Progenitor cell of endocrine pancreas (in vitro differentiated cells): ENCODE measurements at places on chromosomes 11 and 22. TPM values are rescaled to one million over a fixed set of nuclear protein-coding genes. Genes with fewer than 3 reads are reported as not detected.
A peak's percentile ranks its signal among the peaks of the same experiment; 100 is the strongest.

The CTNND1 gene
- total RNA-seq = 346 and 367 TPM in 2 replicates

The PGA5 gene
- total RNA-seq = 0.60 and 0.69 TPM in 2 replicates

DNA sequence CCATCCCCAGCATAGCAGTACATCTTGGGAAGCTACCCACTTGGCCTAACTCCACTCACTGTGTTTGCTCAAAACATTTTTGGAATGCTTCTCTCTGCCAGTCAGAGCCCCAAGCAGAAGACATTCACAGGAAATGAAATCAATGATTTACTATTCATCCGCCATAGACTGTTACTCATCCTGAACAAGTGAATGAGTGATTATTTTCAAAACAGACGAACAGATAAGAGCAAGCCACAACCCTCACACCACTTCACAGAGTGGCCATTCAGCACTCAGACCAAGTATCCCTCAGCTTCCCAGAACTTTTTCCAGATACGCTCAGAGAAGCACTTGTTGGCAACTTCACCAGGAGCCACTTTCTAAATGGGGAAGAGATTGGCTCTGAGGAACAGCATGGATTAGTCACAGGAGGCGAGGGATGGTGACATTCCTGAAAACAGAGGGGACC, 13.0 kb upstream of the UBASH3B start:
- DNase-seq = no peak
- H3K27me3 ChIP-seq = peaks cover 6% of the 10 kb centered on the region
- H3K36me3 ChIP-seq = no peaks in the 10 kb centered on the region
- H3K27ac ChIP-seq = peak overlapping the region; percentile 8

DNA sequence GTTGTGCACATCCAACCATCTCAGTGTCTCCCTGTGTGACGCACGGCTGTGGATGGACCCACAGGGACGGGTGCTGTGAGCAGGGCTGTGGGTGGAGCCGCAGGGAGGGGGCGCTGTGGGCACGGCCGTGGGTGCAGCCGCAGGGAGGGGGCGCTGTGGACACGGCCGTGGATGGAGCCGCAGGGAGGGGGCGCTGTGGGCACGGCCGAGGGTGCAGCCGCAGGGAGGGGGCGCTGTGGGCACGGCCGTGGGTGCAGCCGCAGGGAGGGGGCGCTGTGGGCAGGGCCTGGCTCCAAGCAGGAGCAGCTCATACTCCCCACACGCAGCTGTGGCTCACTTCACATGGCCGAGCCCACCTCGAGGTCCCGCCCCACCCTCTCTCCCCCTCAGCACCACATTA, 6.0 kb upstream of the MAPK11 start:
- H3K4me1 ChIP-seq = no peaks in the 10 kb centered on the region
- DNase-seq = no peak
- peaks cover 6% of the 10 kb centered on the region for H3K27me3 ChIP-seq
- peaks cover 10% of the 10 kb centered on the region for H3K36me3 ChIP-seq
- H3K27ac ChIP-seq = no peak overlapping the region

The NXPE2 gene
- total RNA-seq = 0.19 TPM in 1 of 2 replicates, not detected in the other

DNA sequence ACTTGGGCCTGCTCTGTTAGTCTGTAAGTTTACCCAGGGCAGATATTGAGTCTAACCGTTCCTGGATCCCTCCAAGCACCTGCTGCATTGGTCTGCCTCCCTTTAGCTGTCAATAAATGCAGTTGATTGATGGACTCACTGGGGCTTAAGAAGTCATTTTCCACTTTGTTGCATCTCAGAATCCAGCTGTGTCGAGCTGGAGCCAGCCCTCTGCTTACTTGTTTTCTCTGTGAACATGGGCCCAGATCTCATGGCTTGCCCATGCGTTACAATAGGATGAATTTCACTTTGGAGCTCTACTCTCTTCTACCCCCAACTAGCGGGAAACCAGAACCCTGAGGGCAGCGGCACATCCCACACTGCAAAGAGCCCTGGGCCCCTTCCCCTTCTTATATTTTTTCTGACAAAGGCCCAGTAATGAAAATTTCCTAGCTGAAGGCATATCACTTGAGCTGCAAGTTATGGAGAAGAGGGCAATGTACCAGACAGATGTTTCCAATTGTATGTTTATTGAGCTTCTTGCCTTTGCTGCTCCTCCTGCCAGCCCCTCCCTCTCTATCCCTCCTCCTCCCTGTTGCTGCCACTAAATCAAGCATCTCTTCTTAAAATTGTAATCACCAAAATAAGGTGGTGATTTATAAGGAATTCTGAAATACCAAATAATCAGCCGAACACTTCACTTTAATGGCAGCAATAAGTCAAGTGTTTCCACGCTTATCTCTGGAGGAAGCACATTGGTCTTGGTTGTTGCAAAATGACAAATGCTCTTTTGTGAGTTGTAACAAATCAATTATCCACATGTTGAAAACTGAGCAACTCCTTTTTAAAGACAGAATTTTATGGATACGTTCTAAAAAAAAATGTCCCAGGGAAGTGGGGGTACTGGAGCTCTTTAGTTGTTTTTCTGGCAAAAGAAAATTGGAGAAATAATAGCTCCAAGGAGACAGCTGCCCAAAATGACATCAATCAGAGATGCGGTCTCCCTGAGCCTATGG, 212.3 kb upstream of the ZBED5 start:
- DNase-seq = no peak
- no peak overlapping the region for H3K4me3 ChIP-seq
- H3K27ac ChIP-seq = no peak overlapping the region
- H3K27me3 ChIP-seq = peaks cover 30% of the 10 kb centered on the region
- peaks cover 1% of the 10 kb centered on the region for H3K4me1 ChIP-seq
- no peaks in the 10 kb centered on the region for H3K36me3 ChIP-seq

GRCh38 chr11:85798361-85798760, 12.6 kb downstream of the SYTL2 start:
- H3K4me1 ChIP-seq = peaks cover 7% of the 10 kb centered on the region
- H3K27ac ChIP-seq = no peak overlapping the region

- peaks cover 21% of the 10 kb centered on the region for H3K27me3 ChIP-seq
- no peak overlapping the region for H3K4me3 ChIP-seq
- H3K36me3 ChIP-seq = peaks cover under 1% of the 10 kb centered on the region
- peaks cover 5% of the 10 kb centered on the region for H3K4me1 ChIP-seq
Observed at GRCh38 chr22:37010174-37010573, 9.1 kb downstream of the TST start.

The PTGDR2 gene
- total RNA-seq = 2.0 and 2.2 TPM in 2 replicates

- no peak for DNase-seq
- H3K27ac ChIP-seq = no peak overlapping the region
- no peak overlapping the region for H3K4me3 ChIP-seq
- H3K27me3 ChIP-seq = no peaks in the 10 kb centered on the region
- peaks cover 10% of the 10 kb centered on the region for H3K4me1 ChIP-seq
Observed at GRCh38 chr11:88114486-88115045, 60.7 kb downstream of the RAB38 start.

The OR8D1 gene
- total RNA-seq = not detected in 2 replicates

DNA sequence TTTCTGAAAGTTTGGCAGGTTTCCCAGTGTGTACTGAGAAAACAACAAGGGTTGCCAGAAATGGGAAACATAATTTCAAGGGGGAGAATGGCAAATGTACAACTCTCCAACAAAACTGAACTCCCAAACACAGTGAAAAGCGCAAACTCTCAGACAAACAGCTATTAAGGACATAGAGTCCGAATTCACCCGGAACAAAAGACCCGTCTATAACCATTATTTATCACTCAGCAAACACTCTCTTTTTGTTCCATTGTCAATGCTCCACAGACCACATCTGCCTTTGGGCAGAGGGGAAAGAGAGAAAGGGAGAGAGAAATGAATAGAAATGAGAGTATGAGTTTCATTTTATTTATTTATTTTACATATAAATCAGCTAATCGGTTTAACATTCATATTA, 21.7 kb downstream of the KIRREL3 start:
- H3K4me3 ChIP-seq = no peak overlapping the region
- no peak for DNase-seq
- H3K27ac ChIP-seq = no peak overlapping the region
- peaks cover 8% of the 10 kb centered on the region for H3K4me1 ChIP-seq
- no peaks in the 10 kb centered on the region for H3K36me3 ChIP-seq

GRCh38 chr22:36826262-36826661, 9.4 kb upstream of the PVALB start:
- H3K36me3 ChIP-seq = no peaks in the 10 kb centered on the region
- peaks cover 26% of the 10 kb centered on the region for H3K27me3 ChIP-seq
- no peak for DNase-seq
- H3K27ac ChIP-seq = no peak overlapping the region
- no peak overlapping the region for H3K4me3 ChIP-seq

- H3K4me3 ChIP-seq = no peak overlapping the region
- H3K4me1 ChIP-seq = no peaks in the 10 kb centered on the region
- H3K36me3 ChIP-seq = peaks cover 40% of the 10 kb centered on the region
- H3K27ac ChIP-seq = no peak overlapping the region
Observed at GRCh38 chr22:25482868-25483639, 81.4 kb upstream of the GRK3 start.

The CSF2RB gene
- not detected in 2 replicates for total RNA-seq

The TRIM51G gene
- not detected in 2 replicates for total RNA-seq

The P2RY6 gene
- total RNA-seq = 0.13 and 0.14 TPM in 2 replicates

GRCh38 chr11:85815186-85815931, 4.4 kb upstream of the SYTL2 start:
- no peak overlapping the region for H3K4me3 ChIP-seq
- no peak overlapping the region for H3K27ac ChIP-seq
- H3K27me3 ChIP-seq = peaks cover 31% of the 10 kb centered on the region
- peaks cover 6% of the 10 kb centered on the region for H3K4me1 ChIP-seq
- no peak for DNase-seq
- no peaks in the 10 kb centered on the region for H3K36me3 ChIP-seq

The KRTAP5-10 gene
- 0.41 TPM in 1 of 2 replicates, not detected in the other for total RNA-seq

The INS gene
- 68.7 and 75.2 TPM in 2 replicates for total RNA-seq

The ZBTB3 gene
- 13.4 and 17.3 TPM in 2 replicates for total RNA-seq
